ENCODE measurements at places on chromosomes 5 and 9.

GRCh38 chr5:36173426-36173825 lies 21.5 kb downstream of the SKP2 start:
- DNase-seq = no peak

DNA sequence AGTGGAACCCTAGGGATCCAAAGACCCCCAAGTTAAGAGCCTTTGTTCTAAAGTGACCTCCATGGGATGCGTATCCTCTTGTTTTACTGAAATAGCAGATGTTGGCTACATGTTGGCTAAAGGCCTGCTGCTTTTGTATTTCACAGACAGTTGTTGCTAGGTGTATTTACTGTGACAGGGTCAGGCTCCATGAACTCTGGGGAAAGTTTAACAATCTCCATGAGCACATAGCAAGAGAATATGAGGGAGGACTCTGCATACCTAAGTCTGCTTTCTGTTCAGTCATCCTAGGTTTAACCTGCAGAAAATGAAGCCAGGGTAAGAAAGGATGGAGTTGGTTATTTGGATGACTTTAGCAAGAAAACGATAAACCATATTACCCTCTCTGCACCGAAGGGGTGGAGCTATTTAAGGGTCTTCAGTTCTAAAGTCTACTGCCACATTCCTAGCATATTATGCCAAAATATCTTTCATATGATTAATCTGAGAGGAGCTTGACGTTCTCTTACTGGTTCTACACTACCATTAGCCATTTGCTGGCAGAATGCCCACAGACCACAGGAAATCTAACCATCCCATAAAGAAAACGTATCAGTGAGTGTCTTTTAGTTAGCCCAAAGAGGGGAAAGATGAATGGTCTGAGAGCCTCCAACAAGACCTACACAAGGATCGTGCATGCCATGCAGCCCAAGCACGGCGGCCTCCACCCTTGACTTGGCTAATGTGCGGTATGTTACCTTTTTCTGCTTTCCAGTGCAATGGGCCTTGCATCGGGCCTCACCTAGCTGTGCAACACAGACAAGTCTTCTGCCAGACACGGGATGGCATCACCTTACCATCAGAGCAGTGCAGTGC lies 127.8 kb downstream of the SAXO1 start:
- no peak for DNase-seq

DNA sequence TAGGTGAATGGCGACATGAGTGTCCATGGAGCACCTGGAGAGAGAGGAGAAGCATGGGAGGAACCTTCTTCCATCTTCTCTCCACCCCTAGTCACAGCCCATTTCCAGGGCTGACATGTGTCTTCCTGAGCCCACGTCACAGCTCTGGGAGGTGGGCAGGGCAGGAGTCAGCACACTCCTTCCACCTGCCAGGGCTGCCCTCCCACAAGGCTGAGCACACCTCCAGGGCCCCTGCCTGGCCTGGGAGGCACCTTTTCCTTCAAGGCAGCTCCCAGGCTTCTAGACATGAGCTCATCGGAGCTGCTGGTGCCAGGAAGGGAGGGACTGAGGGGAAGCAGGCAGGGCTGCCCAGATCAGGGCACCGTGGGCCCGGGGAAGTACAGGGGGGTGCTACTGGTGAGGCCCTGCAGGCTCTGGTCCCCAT lies 13.6 kb upstream of the SYNPO start:
- no peak for DNase-seq

DNA sequence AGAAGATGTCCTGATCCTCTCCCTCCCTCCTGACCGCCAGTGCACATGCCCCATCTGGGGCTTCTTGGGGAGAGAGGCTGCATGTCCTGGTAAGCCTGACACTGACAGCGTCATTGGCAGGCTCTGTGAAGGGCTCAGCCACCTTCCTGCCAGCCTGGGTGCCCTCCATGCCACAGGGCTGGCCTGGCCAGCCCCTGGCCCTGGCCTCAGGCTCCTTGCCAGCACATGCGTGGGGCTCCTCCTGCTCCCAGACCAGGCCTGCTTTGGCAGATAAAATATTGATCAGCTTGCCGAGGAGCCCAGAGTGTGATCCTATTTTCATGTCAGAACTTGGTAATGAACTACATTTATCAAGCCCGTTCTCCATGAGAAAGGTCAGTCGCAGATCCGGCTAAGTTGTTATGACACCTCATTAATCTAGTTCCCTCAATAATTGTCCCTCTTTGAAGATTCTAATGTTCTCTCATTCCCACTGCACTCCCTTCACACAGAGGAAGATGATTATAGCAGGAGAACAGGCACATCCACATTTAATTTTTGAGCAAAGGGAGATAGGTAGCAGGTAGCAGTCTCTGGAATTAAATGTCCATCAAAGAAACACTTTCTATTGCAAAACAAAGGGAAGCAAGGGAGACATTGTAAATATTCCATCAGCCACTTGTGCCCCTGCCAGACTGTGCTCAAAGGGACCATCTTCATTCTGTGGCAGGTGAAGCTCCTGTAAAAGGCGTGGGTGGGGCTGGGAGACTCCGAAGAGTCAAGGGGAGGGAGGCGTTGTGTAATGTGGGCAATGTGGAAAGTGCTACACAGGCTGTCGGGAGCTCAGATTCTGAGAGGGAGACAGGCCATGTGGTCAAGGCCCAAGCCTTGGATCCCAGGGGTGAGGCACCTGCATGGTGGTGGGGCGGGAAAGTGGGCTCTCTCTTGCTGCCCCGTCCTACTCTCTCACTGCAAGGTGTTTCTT lies 272.0 kb downstream of the HSPA4 start:
- DNase-seq = no peak

DNA sequence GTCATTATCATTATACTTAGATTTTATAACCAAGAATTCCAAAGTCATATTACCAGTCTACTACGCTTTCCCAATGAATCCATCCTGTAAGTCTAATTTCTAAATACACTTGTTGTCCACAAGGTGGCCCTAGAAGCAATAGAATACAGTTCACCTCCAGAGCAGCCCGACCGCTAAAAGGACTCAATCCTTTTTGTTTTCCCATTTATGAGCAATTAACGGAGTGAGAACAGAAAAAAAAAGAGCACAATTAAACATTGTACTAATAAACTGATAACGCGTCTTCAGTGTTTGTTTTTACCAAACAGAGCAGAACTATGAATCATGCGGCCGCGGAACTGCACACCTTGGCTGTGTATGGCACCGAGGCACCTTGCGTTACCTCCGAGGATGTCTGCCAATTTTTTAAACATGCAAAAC lies 160.7 kb upstream of the DAPK1 start:
- no peak for DNase-seq
